Gastroesophageal sphincter (tissue), 4 donors: ENCODE measurements at places on chromosomes 7 and 10. TPM values are rescaled to one million over a fixed set of nuclear protein-coding genes. Genes with fewer than 3 reads are reported as not detected.

DNA sequence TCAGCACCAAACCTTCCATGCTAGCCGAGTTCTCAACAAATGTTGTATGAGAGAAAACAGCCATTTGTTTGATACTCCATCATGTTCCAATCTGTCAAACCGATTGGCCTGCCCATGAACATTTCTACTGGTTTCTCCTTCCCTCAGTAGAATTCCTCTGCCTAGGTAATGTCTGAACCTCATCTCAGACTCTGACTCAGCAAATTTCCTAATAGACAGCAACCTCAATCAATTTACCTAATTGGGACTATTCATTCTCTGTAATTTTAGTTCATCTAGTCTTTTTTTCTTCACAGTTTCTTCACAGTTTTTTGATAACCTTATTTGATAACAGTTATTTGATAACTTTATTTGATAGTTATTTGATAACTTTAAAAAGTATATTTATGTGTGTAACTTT is 585.1 kb downstream of the DNAJB9 start:
- no peak for ATAC-seq

DNA sequence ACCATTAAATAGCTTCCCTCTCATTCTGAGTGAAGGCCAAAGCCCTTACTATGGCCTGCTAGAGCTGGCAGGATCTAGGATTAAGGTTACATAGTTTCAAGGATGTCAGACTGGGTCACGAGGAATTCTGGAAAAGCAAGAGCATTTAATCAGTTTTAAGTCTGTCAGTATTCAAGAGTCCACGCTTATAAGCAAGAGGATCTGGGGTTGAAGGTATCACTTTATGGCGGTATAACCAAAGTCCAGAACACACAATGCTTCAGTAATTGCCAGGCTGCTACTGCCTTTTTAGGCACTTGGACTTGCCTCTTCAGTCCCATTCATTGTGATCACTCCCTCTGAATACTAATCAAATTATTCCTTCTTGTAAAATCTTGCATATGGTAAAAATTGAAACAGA is 101.0 kb downstream of the HBP1 start:
- no peak for ATAC-seq

HABP2 gene
- total RNA-seq, result not detected

NAT16 gene
- not detected for total RNA-seq

DNA sequence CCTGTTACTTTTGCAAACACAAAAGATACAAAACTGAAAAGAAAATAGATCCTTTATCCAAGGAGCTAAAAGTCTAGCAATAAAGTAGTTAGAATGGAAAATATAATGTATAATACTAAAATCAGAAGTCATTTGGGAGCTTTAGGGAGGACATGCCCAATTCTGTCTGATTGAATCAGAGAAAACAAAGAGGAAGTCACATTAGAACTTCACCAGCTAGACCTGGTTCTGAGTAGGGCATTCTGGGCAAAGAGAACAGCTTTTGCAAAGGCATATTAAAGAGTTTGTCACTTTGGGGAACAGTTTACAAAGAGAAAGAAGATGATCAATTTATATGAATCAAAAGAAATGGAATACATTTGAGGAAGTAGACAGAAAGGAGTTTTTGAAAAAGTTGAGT is 107.0 kb upstream of the PRSS1 start:
- ATAC-seq, result no peak

CISD1 gene
- total RNA-seq, result 24.7 TPM

DNA sequence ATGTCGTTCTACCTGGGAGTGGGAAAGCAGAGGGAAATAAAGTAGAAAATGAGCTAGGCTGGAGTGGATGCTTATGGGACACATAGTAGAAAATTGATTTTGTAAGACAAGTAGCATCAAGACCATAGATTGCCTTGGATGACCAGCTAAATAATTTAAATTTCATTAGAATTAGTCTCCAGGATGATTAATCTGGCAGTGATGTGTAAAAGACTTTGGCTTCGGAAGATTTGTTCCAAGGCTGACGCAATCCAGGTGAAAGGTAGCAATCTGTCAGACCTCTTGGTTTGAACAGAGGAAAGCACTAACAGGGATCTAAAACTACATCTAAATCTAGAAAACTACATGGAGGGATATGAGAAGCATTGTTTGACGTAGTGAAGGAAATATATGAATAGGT is 236.5 kb downstream of the ARL4A start:
- no peak for ATAC-seq

STAG3 gene
- not detected for total RNA-seq
